Stimulated activated CD4-positive, alpha-beta T cell treated with anti-CD3 and anti-CD28 coated beads, Interleukin-4, amount 100 ng/mL, for 24 hours (primary cell): ENCODE measurements at places on chromosomes 1 and 21.

DNA sequence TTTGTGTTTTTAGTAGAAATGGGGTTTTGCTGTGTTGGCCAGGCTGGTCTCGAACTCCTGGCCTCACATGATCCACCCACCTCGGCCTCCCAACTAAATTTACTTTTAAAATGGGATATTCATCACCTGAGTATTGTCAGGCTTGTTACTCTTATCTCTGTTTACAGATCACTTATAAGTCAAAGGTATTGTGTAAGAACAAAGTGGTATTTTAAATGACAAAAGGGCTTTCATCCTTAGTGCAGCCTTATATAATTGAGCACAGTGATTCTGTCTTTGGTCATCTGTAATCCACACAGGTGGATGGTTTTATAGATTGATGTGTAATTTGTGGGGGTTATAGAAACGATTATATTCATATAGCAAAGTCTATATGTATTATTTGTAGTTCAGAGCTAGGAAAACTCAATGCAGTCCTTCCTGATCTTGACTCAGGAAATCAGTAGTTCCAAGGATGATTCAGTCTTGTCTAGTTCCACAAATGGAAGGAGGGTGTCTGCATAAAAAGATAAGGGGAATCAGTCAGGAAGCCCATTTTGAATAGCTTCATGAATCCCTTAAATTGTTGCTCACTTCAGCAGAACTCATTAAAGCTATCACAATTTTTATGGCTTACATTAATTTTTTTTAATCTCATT lies 34.6 kb downstream of the STXBP3 start:
- no peak for DNase-seq

DNA sequence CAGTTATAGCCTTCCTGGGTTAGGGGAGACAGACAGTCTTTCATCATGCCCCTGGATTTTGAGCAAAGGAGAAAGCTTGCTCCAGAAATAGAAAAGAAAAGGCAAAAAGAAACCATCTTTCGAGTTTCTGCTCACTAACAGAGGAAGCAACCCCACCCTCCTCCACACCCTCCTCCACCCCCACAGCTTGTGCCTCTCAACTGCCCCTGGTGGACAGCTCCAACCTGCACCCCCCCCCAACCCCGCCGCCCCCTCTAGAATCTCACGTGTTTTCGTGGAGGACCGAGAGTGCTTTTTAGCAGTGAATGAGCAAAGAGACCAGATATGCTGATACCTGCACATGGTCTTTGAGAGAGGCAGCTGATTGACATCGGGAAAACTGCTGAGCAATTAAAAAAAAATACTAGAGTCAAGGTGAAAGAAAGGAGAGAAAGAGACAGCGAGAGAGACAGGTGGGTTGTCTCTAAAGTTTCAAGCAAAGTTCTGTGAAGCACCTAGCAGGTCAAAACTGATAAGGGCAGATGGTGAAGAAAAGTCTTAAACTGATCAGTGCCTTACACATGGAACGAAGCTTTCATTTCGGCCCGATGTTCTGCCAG lies 358.3 kb downstream of the KIF26B start:
- no peak for DNase-seq

DNA sequence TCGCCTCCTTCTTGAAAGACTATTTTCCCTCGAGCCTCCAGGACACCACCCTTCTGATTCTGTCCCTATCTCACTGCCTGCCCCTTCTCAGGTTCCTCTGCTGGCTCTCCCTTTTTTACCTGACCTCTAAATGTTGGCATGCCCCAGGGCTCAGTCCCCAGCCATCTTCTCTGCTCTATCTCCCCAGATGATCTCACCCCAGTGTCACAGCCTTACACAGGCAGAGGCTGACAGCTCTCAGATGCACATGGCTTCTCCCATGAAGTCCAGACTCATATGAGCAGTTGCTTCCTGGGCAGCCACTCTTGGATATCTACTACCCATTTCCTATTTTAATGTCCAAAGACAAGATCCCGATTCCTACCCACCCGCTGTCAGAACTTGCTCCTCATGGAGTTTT lies 37.5 kb downstream of the RXRG start:
- DNase-seq, result no peak

DNA sequence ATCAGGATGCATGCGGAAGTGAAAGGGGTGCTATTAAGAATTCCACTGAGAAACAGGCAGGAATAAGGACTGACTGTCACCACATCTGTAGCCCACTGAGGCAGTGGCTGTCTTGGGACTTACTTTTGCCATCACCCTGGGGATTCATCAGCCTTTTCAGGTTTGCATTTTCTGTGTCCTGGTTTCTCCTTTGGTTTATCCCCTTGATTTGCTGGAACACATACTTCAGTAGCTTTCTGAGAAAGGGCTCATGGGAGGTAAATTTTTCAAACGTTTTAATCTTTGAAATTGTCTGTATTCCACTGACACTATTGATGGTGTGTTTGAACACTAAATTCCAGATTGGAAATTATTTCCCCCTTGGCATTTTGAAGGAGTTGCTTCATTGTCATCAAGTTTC lies 80.2 kb upstream of the ACTRT2 start:
- DNase-seq, result no peak

- DNase-seq, result no peak
These were observed at the start of gene MTARC2 for GRCh38 chr1:220748089-220748934. Gene MTARC2, plus strand, starts transcription at chr1:220748322. Its CDS starts 210 bp downstream, at chr1:220748532.

- DNase-seq, result no peak
These were observed 43.8 kb upstream of the KCTD3 start for GRCh38 chr1:215523128-215523861.

- no peak for DNase-seq
These were observed 96.7 kb downstream of the MRPL37 start for GRCh38 chr1:54296666-54297065.

DNA sequence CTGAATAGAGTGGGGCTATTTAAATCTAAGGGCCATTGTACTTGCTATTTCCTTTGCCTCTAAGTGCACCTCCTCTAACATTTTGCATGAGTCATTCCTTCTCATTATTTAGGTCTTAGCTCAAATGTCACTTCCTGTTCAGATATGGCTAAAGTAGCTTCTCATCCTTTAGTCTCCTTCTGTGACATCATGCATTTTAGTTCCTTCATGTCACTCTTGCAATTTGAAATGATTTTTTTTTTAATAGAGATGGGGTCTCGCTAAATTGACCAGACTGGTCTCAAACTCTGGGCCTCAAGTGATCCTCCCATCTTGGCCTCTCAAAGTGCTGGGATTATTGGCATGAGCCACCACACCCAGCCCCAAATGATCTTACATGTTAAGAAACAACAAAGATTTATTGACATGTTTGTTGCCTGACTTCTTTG lies 6.6 kb downstream of the TBX19 start:
- DNase-seq, result no peak

GRCh38 chr1:22122273-22123070 lies 20.4 kb downstream of the WNT4 start:
- DNase-seq, result no peak

- no peak for DNase-seq
These were observed 12.1 kb downstream of the EPHA2 start for GRCh38 chr1:16143566-16144324.

DNA sequence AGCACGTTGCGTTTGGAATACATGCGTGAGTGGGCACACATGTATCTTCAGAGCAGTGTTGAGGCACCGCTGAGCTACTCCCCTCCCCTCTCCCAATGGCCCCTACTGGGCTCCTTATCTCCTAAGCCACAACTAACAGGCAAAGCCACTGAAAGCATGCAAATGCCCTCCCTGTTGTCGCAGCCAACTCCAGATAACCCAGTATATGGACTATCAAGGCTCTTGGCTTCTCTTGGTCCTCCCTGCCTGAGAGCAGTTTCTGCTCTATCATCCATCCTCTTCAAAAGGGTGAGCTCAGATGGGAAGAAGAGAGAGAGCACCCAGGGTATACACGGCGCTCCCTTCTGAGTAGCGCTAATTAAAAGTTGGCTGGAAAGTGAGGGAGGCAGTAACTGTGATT lies 58.5 kb upstream of the CNTN2 start:
- DNase-seq, result no peak
